ENCODE measurements at places on chromosomes 2 and 18.

GRCh38 chr2:239197146-239197545 is 203.7 kb downstream of the HDAC4 start:
- no peak for DNase-seq

- DNase-seq, result no peak
These were observed 11.8 kb downstream of the WIPF1 start for GRCh38 chr2:174585657-174586252.

GRCh38 chr18:48781163-48781987 is 169.4 kb downstream of the SMAD7 start:
- no peak for DNase-seq

- DNase-seq, result no peak
These were observed 129.4 kb upstream of the EML6 start for GRCh38 chr2:54594048-54594447.

- DNase-seq, result no peak
These were observed 21.1 kb downstream of the RHOB start for GRCh38 chr2:20467789-20468548.

- DNase-seq, result no peak
These were observed 109.2 kb downstream of the MREG start for GRCh38 chr2:215904101-215904500.

DNA sequence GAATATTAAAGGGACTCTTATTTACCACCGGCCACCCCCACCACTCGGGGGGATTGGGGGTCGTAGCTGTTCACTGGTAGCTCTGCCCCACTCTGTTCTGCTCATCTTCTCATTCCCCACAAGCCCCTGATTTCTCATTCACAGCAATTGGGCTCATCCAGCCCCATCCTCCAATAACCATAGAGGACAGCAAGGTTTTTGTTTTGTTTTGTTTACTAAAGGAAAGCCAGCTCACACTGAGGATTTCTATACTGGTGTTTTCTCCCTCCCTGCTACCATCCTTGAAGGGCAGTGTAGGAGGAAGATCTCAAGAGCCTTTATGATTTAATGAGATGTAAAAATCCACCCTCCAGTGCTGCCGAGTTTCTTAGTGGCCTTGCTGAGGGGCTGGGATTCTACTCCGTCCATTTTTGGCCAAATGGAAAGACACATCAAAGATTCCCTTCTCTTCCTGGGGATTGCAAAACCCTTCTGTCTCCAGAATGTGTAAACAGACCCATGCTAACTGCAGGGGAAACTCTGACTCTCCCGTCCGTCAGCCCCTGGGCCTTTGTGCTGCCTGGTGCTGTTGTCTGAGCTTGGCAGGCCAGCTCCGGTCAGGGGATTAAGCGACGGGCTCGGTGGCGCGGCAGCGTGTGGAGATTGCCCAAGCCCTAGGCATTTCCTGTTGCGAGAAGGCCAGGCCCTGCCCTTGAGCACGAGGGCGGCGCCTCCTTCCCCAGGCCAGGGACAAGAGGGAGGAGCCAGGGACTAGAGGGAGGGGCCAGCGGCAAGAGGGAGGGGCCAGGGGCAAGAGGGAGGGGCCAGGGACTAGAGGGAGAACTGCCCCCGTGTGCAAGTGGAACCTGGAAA is 165.0 kb downstream of the ANTXR1 start:
- DNase-seq, result no peak

DNA sequence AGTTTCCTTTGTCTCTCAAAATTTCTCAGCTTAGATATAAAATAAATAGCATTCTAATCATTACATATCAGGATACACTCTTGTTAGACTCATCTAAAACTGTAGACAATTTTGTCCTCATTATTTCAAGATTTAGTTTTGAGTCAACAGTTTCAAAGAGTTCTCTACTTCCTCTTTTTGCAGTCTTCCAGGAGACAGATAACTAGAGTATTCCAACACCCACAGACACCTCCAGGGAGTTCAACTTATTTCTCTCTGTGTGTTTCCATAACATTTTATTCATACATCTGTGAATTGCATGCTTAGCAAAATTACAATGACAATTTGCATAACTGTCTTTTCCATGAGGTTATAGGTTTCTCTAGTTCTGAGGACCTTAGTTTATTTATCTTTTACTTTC is 166.6 kb upstream of the HNMT start:
- DNase-seq, result no peak

- no peak for DNase-seq
These were observed 78.1 kb upstream of the ETAA1 start for GRCh38 chr2:67318993-67319481.

DNA sequence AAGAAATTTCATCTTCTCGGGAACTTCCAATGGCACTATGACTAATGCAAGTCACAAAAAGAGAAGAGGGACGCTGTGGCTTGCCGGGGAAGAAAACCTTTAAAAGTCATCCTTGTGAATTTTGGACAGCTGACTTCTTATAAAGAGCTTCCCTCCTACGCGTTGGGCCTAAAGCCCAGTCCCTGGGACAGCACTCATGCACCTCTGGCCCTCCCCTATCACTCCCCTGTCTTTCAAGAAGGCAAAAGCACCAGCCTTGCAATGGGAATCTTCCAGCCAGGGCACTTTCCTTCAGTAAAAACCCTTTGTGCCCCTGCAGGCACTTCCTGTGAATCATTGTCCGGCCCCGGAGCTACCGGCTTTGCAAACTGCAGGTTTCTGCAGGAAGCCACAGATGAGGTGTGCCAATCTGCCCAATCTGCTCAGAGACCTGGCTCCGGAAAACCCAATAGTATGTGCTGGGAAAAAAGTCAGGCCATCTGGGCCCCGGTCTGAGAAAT is 7.1 kb downstream of the MREG start:
- DNase-seq, result no peak

DNA sequence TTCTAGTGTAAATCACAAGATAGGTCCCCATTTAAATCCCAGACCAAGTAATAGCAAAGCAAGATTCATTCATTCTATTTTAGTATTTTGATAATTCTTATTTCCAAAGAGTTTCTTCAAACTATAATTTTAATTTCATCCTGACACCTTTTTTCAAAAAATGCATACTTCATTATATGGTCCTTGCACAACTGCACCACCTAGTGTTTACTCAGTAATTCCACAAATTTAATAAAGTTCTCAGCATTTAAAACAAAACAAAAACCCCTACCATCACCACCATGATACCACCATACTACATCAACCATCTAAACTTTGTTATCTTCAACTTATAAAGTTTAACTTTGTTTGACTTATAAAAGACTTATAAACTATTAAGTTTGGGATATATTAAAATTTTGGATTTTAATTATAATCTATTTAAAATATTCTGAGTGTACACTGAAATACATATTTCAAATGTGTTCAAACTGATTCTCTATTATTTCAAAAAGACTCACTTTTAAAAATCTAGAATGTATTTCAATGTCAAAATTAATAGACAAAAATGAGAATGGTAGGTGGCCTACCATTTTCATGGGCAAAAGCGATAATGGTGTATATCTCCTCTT is 44.2 kb downstream of the WDPCP start:
- no peak for DNase-seq

DNA sequence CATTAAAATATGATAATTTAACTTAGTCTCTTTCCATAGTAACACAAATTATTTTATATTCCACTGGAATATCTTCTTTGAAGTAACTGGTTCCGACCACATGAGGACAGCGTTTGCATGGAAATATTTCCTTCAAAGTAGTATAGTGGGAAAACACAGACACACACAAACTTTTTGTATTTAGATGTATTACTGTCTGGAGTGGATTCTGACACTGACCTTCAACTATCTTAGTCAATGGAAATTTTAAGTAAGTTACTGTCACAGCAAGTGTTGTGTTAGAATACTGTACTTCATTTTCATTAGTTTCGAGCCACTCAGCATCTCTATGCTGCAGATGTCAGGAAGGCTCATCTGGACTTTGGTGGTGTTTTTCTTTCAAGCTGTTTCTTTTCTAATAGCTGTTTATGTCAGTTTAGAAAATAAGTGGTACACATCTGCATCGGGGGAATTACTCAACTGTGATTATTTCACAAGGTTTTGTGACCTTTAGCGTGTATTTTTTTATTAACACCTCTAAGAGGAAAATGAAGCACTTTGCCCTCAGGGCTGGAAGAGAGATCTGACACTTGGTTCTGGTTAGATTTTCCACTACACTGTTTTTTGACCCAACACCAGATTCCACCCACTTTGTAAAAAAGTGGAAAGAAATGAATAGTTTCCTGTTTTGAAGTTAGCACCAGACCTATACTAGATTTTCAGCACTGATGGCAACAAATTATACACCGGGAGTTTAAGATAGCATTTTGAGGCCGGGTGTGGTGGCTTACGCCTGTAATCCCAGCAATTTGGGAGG is 18.9 kb upstream of the THOC1 start:
- DNase-seq, result no peak

DNA sequence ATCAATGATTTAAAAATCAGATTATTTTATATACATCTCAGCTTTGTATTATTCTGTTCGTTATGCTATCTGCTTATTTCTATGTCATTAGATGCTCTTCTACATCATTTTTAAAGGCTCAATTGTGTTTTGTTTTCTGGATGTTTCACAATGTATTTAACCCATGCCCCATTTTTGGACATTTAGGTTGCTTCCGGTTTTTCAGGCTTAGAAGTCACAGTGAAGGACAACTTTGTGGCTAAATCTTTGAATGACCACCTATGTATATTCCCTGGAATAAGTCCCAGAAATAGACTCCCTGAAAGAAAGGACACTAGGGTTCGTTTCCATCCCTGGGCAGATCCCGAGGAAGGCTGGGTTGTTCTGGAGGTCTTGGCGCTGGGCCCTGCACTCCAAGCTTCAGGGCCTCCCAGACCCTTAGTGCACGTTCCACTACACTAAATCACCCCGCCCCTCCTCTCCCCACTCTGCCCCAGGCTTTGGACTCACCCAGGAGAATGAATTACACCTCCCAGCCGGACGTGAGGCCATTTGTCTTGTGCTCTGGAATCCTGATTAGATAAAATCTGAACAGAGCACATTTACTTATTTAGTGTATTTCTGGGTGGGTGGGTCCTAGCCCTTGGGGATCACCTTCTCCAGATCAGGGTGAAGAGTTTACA is 188.2 kb downstream of the ZFP36L2 start:
- no peak for DNase-seq

- DNase-seq, result no peak
These were observed 176.4 kb downstream of the AGAP1 start for GRCh38 chr2:235669983-235670962.

- DNase-seq, result no peak
These were observed 275.0 kb downstream of the PTGR3 start for GRCh38 chr18:74933930-74934329.

- no peak for DNase-seq
These were observed 18.3 kb upstream of the CHCHD5 start for GRCh38 chr2:112566104-112566503.

DNA sequence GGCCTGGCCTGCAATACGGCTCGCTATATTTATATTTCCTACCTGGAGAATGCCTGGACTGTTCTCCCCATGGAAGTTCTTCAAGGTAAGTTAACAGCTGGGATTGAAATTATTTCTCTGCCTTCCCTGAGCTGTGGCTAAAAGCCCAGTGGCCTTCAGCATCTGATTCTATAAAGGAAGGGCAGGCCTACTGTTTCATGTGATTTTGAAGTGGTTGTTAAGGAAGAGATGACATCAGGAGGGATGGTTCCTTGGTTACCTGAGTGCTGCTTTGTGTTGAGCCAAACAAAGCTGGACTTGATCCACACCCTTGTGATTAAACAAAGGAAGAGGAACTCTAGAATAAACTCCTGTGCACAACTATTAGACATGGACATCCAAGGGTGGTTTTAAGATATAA is 61.6 kb downstream of the MFSD6 start:
- peak; percentile 93 for DNase-seq

- DNase-seq, result no peak
These were observed 552.8 kb upstream of the PKDCC start for GRCh38 chr2:41495050-41495449.

DNA sequence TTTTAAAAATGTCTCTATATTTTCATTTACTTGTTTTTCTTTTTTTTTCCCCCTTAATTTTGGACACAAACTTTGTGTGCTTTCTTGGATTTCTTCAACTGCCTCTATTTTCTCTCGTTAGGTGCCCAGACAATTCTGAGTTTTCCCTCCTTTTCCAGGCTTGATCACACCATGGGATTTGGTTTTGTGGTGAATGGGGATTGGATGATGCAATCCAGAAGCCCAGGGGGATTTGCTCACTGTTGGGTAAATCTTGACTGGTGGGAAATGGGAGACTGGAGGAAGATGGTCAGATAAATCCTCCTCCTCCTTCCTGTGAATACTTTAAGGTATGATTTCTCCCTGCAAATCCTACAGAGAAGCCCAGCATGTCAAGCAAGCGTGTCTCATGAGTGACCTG is 19.5 kb upstream of the PAX8 start:
- DNase-seq, result no peak

DNA sequence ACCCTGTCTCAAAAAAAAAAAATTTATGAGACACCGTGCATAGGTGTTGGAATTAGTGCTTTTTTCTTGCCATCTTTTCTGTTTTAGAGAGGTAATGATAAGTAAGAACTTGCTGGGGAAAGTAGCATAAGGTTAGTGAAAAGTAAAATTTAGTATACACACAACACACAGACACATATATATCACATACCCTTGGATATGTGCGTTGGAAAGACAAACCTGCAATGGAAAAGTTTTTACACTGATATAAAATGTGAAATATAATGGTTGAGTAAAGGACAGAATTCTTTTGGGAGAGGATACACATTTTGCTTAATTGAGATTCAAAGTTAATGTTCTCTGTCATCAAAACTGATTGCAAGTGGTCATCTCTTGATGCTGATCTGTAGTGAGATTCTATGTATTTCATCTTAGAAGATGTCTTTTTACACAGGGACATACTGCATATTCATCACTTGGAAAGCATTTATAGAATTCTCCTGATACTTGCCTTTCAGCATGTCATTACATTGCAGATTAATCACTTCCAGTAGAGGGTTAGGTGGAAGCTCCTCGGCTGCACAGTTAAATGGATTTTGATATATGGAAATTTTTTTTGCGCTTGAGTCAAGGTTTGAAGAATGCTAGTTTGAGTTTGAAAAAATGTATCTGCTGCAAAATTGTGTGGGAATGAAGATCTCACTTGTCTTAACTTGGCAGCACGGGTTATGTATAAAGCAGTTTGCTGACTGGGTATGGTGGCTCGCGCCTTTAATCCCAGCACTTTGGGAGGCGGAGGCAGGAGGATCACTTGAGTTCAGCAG is 13.5 kb downstream of the PPP1CB start:
- DNase-seq, result no peak

- DNase-seq, result no peak
These were observed 134.2 kb upstream of the CHAC2 start for GRCh38 chr2:53633441-53633840.

DNA sequence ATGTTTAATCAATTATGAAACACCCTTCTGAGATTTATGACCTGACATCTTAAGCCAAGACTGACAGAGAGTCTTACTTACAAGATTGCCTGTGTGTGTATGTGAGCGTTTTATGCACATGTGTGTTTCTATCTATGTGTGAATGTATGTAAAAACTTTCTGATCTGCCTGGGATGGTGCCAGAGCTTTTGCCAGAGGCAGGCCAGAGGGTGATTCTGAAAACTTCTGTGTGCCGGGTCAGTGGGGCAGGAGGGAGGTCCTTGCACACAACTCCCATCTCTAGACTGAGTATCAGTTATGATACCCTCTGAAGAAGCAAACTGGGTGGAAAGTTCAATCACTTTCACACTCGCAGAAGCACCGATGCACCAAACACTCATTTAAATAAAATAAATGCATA is 335.0 kb upstream of the NT5C1B start:
- no peak for DNase-seq

Data from NCI-H1436 treated with DMSO at 0.1 percent for 48 hours (cell line).